ENCODE measurements at places on chromosomes 11 and 22.

DNA sequence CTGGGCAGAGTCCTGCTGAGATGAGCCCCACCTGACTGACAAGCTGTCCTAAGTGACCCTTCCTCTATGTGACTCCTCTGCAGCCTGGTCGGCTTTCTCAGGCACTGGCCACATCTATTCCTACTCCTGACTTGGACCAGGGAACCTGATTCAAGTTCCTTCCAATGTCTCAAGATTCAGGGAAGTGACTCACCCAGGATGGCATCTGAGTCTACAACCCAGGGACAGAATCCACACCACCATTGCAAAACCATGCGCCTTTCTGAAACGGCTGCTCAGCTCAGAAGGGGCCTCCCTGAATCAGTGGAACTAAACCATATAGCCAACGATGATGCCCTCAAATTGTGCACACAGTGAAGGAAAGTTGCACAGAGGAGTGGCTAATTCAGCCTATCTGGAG lies 63.9 kb upstream of the CSNK2A3 start:
- no peak for DNase-seq

GRCh38 chr11:92137747-92138146 lies 86.9 kb upstream of the FAT3 start:
- DNase-seq = no peak

DNA sequence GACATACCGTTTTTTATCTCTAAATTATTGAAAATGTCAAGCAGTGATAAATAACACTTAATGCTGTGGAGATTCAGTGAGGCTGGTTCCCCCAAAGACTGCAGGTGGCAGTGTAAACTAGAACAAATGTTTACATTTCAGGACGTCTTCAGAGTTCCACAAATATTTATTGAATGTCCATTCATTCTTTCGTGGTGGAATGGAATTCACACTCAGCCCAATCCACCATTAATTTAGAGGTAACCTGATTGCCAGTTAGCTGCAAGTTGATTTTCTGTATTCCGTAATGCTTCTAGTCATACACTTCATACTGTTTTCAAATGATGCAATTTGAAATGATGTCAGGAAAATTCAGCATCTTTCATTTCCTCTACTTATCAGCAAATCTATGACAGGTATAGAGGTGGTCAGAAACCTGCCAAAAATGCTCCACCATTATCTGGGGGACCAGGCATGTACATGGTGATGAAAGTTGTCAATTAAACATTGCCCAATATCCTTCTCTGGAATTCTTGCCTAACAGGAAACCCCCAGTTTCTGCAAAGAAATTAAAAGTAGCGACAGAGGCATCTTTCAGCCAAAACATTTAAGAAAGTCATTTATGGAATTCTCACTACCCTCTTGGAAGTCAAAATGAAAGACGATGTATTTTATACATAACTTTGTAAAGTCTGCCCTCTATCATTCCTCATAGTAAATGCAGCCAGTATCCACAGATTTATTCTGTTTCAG lies 94.3 kb upstream of the BMAL1 start:
- no peak for DNase-seq

DNA sequence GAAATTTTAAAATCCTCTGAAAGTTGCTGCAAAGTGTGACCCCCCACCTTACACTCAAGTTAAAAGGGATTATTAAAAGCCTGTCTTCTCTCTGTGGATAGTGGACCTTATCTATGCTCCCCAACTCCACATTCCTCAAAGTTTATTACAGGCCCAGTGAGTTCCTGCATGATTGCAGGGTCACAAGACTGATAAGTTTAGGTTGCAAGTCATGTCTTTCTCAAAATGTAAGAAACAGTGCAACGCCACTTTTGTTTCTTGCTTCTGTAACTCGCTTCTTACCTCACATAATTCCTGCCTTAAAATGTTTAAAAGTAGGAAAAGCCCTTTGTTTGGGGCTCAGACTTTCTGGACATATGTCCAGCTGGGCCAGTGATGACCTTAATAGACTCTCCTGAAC lies 38.4 kb upstream of the GLYAT start:
- no peak for DNase-seq

- no peak for DNase-seq
These were observed 12.7 kb upstream of the LARGE1 start for GRCh38 chr22:33932997-33933396.

GRCh38 chr11:131841028-131841427 lies 470.6 kb downstream of the NTM start:
- no peak for DNase-seq

DNA sequence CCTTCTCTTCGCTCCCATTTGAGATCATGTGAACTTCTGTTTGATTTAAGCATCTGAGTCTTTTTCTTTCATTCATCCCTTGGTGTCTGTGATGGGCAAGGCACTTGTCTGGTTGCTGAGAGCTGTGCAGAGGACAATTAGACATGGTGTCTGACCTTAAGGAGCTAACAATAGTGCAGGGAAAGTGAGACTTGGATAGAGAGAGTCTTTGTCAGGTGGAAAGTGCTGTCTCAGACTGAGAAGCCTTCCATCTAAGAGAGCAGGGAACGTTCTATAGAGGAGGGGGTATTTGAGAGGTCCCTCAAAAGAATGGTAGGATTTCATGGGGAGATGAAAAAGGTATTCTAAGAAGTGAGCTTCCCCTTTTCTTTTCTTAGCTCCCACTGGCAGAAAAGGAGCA lies 14.1 kb downstream of the MICAL3 start:
- DNase-seq = no peak

DNA sequence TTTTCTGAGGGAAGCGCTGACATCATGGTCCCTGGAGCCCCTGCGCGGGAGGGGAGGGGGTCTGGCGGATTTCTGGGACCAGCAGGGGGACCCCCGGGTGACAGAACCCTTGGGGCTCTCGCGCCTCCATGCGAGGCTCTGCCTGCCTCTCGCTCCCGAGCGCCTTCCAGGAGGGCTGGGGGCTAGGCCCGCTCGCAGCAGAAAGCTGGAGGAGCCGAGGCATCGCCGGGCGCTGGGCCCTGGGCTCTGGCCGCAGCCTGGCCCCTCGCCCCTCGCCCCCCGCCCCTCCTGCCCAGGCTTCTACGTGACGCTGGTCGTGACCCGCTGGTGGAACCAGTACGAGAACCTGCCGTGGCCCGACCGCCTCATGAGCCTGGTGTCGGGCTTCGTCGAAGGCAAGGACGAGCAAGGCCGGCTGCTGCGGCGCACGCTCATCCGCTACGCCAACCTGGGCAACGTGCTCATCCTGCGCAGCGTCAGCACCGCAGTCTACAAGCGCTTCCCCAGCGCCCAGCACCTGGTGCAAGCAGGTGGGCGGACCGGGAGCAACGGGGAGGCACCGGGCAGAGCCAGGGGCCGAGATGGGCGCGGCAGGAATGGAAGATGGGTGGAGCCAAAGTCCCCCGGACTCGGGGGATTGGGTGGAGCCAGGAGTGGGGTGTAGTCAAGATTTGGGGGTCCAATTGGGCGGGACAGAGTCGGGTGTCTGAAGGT lies 5.4 kb downstream of the BEST1 start:
- no peak for DNase-seq

GRCh38 chr11:132803436-132803835 lies 728.9 kb downstream of the OPCML start:
- no peak for DNase-seq

DNA sequence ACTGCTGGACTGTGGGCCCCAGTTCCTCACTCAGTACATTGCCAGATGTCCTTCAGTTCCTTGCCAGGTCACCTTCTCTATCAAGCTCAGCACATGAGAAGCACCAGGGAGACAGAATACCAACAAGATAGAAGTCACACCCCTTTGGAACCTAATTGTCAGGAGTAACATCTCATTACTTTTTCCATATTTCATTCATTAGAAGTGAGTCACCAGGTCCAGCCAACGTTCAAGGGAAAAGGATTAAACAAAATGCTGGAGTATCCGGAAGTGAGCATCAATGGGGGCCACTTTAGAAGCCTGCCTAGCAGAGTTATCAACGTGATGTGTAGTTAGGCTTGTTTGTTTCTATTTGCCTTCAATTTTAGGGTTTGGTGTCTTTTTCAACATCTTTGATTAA lies 569.3 kb downstream of the MIAT start:
- DNase-seq = no peak

GRCh38 chr11:73320763-73321603 lies 12.9 kb downstream of the ARHGEF17 start:
- DNase-seq = no peak

GRCh38 chr11:134033696-134034491 lies 35.0 kb upstream of the JAM3 start:
- DNase-seq = no peak

All from GM06990 (cell line).